Stimulated activated CD4-positive, alpha-beta T cell treated with anti-CD3 and anti-CD28 coated beads, TNF-alpha, amount 100 ng/mL, for 1 hour (primary cell): ENCODE measurements at places on chromosomes 12 and 14.

DNA sequence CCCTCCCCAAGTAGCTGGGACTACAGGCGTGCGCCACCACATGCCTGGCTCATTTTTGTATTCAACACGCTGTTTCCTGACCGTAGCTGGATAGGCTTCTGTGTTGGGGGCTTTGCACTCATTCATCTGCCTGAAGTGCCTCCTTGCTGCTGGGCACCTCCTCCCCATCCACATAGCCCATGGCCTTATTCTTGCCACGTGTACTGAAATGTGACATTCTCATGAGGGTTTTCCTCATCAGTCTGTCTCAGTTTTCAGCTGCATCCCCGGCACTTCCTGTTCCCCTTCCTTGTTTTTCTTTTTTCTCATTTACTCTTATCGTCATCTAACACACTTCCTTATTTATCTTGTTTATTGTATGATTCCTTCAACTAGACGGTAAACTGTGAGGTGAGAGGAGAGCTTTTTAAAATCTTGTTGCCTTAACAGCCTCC, 36.6 kb downstream of the RCOR1 start:
- DNase-seq, result no peak

- no peak for DNase-seq
These were observed 26.9 kb downstream of the BATF start for GRCh38 chr14:75549169-75549568.

- no peak for DNase-seq
These were observed 6.8 kb upstream of the RASAL1 start for GRCh38 chr12:113142173-113142885.

GRCh38 chr14:100703386-100704220, 23.1 kb upstream of the DLK1 start:
- DNase-seq, result no peak

GRCh38 chr12:72148709-72149108, 123.5 kb upstream of the TRHDE start:
- no peak for DNase-seq

DNA sequence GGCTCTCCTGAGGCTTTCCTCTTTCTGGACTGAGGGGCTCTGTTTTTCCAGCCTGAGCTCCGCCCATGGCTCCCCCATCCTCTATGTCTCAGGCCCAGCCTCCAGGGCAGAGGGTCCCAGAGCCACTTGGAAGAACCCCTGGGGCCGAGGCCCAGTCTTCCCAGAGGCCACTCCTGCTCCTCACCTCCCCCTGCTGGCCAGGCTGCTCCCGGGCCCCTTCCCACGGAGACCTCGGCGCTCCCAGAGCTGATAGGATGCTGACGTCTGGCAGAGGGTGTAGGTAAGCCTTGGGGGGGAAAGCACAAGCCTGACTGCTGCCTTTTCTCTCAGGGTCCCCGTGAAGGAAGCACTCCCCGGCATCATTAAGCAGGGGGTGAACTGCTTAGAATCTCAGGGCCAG, 51.4 kb downstream of the ERH start:
- no peak for DNase-seq

GRCh38 chr12:76244300-76244699, 103.9 kb downstream of the BBS10 start:
- no peak for DNase-seq

- no peak for DNase-seq
These were observed 5.3 kb downstream of the ASB2 start for GRCh38 chr14:93970965-93971634.

GRCh38 chr12:50679612-50680011, 84.3 kb upstream of the ATF1 start:
- no peak for DNase-seq

DNA sequence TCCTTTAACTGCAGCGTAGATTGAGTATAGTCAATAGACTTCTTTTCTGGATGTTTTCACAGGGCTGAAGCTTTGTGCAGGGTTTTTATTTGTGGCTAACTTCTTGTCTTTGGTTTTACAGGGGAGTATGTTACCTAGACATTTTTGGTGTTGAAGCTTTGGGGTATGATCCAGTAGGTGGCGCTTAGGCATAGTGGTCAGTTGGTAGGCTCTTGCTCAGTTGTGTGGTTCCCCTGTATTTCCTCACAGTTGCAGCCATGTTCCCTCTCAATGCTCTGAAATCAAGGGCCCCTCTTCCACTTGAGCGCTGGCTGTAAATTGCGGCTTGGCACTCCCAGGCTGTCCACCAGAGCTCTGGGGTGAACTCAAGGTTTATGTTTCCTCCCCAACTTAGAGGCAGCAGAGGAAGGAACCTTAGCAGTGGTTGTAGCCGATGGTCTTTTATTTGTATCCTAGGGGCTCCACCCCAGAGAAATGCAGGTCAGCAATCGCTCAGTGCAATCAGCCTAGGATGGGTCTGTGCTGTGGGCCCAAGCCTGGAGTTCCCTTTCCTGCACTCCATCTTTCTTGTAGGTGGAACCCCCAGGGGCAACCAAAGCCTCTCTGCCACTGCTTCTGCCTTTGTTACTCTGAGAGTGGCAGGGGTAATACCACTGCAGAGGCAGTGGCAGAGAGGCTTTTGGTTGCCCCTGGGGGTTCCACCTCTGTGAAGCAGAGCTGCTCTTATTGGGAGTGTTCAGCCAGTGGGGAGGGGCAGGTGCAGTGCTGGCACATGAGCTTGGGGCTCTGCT, 55.1 kb downstream of the CMAS start:
- DNase-seq, result no peak

DNA sequence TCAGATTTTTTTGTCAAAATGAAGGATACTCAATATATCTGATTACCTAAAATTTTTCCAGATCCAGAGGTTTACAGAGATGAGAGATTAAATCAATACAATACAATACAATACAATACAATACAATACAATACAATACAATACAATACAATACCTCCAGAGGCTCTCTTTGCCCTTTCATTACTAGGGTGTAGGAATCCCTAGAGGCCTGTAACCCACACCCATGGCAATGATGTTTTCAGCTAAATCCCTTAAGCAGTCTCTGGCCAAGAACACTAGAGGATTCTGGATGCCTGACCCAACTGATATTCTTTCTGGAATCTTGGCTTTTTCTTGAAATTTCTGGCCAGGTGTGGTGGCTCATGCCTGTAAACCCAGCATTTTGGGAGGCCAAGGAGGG, 23.7 kb upstream of the AEBP2 start:
- DNase-seq, result no peak

DNA sequence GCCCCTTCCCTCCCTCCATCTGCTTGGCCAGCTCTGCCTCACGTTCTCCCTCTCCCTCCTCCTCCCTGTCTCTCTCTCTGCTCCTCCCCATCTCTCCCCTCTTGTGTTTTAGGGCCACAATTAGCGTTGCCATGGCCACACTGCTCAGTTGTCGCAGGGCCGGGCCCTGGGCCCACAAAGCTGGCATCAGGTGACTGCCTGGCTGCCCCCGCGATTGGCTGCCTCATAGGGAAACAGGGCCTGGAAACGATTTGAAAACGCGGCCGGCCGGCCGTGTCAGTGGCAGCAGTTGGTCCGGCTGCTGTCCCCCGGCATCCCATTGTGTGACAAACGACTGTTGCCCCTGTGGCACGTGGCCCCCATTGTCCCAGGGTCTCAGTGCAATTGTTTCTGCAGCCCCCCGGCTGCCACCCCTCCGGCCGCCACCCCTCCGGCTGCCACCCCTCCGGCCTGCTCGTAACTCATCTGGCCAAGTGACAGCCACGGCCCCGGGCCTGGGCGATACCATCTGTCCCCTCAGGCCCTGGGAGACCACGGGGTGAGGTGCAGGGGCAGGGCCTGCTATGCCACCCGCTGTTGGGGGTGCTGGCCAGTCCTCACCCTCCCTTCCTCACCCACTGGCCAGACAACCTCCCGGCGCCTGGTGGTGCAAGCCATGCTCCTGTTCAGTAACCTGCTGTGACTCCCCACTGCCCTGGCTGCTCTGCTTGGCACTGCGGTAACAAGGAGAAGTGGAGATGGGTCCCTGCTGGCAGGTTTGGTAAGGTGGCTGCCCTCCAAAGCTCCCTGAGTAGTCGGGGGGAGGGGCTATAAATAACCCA, 17.4 kb downstream of the FOXN4 start:
- no peak for DNase-seq

DNA sequence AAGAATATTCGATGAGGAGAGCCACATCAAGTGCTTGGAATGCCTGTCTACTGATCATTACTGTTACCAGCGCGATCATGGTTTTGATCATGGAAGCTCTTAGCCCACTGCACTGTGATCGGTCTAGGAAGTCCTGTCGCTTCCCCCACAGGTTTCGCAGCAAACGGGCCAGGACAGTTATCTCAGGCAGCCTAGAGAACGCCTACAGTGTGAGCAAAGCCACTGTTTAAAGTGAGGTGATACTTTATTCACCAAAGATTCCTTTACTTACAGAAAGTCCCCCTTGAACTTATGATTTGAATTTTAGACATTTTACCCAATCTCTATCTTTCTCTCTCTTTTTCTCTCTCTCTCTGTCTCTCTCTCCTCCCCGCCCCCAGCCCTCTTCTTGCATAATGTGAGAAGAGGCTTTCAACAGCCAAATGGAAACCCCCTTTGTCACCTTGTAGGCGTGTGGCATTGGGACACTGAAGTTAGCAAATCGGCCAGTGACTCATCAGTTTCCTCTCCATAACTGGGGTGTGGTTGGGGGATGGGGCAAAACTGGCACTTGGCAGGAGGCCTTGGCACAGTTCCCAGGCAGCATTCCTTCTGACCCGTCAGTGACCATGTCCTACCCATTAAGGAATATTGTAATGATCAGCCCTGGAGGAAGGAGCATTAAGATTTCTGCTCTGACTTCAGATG, 214.8 kb downstream of the CHST11 start:
- DNase-seq, result peak; percentile 41

GRCh38 chr14:77180726-77181602, 634 bp upstream of the TMEM63C start:
- no peak for DNase-seq

DNA sequence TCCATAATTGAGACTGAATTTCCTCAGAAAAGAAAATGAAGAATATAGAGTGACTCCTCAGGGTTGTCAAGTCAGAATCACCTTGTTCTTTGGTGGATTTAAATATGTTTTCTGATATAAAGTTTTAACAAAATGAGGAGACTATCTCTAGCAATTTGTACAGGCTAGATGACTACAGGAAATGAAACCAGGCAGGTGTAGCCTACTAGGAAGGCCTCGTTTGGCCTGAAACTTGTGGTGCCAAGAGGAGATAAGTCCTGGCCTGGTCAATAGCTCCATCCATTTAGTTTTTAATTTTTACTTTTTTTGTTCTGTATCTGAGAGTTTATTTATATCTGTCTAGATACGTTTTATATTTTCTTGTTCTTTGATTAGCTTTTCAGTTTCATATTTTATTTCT, 41.5 kb downstream of the SNAPC1 start:
- no peak for DNase-seq

- no peak for DNase-seq
These were observed 53.1 kb downstream of the NFKBIA start for GRCh38 chr14:35351497-35351896.

DNA sequence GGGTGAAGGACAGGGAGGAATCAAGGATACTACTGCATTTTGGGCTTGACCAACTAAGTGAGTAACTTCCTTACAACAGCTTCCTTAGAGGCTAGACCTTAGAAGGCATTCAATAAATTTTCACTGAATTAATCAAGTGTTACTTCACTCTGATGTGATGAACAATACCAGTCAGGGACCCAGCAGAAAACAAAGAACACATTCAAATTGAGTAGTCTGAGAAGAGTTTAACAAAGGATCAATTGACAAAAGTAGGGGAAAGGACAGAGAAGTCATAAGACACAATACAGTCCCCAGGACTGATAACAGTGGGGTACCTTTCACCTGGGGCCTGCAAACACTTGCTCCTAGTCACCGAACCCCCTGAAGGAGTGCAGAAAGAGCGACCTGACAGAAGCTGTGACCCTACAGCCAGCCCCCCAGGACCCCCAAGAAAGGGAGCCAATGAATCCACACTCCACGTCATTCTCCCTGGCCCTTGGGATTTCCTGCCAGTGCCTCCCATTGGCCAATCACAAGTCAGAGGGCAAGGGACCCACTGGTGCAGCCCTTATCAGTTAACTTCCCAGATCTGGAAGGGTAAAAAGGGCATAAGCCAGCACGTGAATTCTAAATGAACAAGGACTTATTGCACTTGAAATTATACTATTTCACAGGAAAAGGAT, 6.9 kb downstream of the ANAPC5 start:
- DNase-seq, result no peak

DNA sequence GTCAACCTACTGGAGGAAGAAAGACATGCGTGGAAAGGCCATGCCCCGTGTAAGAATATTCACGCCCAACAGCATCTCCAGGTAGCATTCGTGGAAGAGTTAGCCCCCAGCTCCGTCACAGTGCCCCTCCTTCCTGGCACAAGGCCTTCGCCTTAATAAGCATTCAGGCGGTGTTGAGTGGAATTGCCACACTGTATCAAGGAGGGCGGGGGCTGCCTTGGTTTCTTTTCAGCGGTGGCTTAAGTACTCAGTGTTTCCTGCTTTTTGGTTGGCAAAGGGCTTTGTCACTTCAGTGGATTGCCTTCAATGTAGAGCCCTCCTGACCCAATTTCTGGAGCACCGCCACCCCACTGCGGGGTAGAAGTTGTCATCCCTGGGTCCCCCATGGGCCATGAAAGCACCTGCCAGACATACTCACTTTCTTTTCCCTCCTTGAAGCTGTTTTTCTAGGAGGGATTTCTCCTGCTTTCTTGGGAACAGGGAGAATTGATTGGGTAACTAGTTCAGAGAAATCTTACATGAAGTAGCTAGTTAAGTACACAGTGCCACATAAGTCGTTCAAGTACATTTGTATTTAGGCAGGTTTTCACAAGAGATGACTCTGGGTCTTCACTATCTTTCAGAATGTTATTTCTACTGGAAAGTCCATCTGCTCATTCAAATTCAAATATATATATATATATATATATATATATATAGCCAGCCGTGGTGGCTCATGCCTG, 65.5 kb upstream of the STON2 start:
- DNase-seq, result no peak

DNA sequence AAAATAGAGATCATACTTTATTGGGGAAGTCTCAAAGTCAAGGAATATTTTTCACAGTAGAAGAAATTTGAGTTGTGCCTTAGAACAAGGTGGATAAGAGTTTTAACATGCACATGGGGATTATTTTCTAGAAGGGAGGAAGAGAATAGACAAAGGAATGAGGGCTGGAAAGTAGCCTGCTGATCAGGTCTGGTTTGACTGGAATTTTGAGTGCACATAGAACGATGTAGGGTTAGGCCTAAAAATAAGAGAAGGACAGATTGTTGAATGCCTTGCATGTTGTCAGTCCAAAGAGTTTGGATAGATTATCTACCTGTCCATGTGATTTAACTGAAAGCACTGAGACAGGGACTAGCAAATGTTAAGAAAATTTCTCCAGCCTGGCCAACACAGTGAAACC, 87.2 kb downstream of the SRGAP1 start:
- no peak for DNase-seq

DNA sequence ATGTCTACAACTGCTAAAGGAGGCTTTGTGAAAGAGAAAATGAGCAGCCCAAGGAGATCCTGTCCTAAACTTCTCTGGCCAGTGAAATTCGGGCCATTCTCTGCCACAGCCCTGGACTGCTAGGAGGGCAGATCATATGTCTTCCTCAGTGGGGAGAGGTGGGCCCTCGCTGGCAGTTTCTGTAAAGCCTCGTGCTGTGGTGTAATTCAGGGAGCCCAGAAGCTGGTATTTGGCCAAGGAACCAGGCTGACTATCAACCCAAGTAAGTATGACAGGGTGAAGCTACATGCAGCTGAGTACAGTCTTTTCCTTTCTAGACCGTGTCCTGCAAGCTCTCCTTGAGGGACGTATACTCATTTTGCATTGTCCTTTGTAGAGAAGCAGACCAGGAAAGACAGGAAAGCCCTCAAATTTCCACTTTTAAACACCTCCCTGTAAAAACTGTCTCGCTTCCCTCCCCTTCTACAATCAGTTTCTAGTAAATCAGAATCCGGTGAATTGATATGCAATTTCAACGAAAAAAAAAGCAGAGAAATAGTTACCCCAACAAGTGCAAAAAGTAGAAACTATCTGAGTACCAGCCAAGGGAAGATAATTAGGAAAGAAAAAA, 106.8 kb downstream of the DAD1 start:
- no peak for DNase-seq
